ENCODE measurements at places on chromosomes 1 and 21.
A peak's percentile ranks its signal among the peaks of the same experiment; 100 is the strongest.

DNA sequence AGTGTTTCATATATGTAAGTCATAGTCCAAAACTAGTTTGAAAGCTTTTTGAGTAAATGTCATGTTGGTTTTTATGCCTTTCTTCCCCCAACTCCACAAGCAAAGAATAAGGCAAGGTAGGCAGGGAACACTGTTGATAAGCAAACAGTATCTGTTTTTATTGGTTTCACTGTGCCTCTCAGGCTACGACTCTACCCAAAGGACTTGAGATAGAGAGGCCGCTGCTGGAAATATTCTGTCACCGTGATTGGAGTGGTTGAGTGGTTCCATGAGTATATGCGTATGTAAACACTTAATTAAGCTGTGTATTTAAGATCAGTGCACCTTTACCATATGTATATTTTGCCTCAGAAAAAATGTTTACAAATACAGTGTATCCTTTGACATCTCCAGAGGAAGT, 138.1 kb upstream of the KIF26B start:
- DNase-seq: no peak

DNA sequence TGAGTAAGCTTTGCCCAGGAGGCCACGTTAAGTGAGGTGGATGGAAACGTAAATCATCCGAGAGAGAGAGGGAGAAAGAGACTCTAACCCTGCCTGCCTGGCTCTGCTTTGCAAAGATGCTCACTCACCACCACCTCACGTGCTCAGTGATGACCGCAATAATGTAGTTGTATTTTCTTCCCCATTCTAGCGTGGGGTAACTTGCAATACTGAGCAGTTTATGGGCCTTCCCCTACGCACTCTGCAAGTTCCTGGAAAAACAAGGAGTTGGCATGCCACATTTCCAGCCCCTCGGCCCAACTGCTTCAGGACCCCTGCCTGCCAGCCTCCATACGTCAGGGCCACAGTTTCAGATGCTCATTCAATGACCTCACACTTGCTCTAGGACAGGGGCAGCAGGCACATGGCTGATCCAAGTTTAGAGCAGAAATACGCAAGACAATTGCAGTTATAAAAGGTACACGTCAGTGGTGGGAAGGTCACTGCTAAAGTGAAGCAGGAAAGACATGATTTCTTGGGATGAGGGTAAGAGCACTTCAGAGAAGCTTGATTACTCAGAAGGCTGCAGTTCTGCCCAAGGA, 112.5 kb upstream of the RAB4A start:
- DNase-seq: no peak

DNA sequence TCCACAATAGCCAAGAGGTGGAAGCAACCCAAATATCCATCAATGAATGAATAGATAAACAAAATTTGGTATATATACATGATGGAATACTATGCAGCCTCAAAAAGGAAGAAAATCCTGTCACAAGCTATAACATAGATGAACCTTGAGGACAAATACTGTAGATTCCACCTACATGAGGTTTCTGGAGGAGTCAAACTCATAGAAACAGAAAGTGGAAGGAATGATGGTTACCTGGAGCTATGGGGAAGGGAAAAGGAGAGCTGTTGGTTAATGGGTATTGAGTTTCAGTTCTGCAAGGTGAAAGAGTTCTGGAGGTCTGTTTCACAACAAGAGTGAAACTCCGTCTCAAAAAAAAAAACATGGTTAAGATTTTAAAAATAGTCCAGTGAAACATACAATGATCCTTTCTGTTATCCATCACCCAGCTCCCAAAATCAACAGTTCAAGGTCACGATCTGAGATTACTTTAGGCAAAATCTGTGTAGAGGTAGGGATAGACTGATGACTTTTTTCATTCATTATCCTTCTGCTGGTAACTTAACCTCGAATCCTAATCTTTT, 80.8 kb upstream of the HNRNPU start:
- no peak for DNase-seq

DNA sequence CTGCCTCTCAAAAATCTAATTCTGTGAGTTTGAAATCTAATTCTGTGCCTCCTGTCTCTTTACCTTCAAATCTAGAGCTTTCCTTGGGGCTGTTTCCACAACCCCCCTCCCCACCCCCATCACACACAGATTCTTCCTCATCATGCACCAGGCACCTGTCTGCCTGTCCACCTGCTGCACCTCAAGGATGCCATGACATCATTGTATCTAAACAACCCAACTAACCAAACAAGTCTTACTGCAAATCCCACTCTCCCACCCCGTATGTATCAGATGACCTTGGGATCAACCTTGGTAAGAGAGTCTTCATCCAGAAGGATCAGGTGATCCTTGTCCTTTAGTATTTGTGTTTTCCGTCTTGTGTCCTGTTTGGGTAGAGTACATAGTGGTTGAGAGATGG, 102.7 kb upstream of the SIM2 start:
- no peak for DNase-seq

GRCh38 chr1:218588540-218589172, 243.5 kb downstream of the TGFB2 start:
- DNase-seq: no peak

- no peak for DNase-seq
Measured at GRCh38 chr1:155294520-155295182, 6.6 kb downstream of the PKLR start.

DNA sequence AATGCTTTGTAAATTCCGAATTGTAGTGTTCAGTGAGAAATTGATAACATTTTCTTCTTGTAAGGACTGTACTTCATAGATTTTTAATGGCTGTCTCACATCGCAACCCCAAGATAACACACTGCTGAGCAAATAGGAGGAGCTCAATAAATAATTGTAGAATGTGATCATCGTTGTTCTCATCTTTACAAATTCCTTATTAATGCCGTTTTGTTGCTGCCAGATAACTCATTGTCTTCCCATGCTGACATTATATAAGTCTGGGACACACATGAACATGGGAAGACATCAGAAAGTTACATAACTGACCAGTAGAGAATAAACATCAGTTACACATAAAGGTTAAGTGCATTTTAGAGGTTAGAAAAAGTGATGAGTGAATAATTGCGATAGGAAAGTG, 46.4 kb upstream of the TSPAN2 start:
- DNase-seq: no peak

DNA sequence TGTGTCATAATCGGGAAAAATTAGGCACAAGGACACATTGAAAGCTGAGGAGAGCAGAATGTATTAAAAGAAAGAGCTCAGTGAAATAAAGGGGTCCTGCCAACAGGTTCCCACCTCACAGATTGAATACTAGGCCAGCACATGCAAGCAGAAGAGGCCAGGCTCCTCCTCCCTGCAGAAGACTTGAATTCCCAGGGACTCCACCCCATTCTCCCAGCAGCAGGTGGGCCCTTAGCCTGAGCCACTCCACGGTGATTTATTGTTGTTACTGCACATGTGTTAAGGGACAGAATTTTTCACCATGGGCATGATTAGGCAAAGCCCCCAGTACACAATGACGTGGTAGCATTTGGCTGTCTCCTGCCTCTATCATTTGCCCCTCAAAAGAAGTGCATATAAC, 1844.7 kb downstream of the NCAM2 start:
- no peak for DNase-seq

DNA sequence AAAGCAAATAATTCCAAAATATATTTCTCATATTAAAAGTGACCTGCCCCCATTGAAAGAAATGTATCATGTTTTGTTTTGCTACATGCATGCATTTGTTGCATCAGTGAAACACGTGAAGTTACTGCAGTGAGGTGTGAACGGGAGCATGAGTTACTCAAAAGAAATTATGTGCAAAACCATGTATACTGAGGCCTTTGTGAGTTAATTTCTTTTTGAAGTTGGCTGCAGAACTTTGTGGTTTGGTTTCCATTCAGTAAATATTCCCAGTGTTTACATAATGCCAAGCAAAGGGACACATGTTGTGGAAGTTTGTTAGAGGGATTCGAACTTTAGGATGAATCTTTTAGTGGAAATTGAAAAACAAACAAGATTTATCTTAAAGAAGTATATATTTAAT, 619.4 kb upstream of the ADAMTS5 start:
- no peak for DNase-seq

GRCh38 chr1:241836941-241837340, 11.1 kb upstream of the EXO1 start:
- no peak for DNase-seq

GRCh38 chr1:180837020-180837419, 75.7 kb upstream of the KIAA1614 start:
- no peak for DNase-seq

DNA sequence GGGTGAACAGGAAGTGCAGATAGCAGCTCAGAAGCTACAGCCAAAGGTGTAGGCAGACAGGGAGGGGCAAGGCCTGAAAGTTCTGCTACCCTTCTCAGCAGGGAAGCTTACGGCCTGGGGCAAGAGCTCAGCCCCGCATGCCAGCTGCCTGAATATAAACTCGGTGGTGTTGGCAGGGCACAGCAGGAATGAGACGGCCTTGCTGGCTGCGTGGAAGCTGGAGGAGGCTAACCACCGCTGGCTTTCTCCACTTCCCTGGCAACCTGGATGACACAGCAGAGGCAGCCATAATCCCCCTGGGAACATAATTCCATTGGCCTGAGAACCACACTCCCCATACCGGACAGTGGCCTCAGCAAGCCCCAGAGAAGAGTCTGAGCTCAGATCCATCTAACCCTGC, 81.9 kb upstream of the PRRC2C start:
- peak; percentile 81 for DNase-seq

DNA sequence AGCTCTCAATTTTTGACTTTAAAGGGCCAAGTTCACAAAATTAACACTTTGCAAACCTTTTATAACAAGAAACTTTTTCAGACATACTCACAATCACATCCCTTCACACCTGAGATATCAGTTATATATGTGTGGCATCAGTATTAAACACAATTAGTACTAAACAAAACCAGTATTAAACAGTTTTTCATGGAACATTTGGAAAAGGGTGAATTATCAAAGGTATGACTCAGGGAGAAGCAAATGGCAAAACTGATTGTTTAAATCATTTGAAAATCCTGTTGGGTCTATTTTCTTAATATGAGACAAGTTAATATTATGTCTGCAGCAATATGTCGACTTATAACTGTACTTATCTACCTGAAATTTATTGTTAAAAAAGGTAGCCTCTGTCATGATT, 587.3 kb downstream of the NEGR1 start:
- no peak for DNase-seq

GRCh38 chr1:171357179-171357578, 43.2 kb downstream of the FMO4 start:
- DNase-seq: no peak

GRCh38 chr1:57461405-57461804, 37.5 kb upstream of the DAB1 start:
- DNase-seq: no peak

GRCh38 chr1:12143631-12144155, 23.1 kb upstream of the TNFRSF1B start:
- DNase-seq: peak; percentile 98

- peak; percentile 71 for DNase-seq
Measured at GRCh38 chr21:16794950-16795349, 717.9 kb upstream of the CXADR start.

DNA sequence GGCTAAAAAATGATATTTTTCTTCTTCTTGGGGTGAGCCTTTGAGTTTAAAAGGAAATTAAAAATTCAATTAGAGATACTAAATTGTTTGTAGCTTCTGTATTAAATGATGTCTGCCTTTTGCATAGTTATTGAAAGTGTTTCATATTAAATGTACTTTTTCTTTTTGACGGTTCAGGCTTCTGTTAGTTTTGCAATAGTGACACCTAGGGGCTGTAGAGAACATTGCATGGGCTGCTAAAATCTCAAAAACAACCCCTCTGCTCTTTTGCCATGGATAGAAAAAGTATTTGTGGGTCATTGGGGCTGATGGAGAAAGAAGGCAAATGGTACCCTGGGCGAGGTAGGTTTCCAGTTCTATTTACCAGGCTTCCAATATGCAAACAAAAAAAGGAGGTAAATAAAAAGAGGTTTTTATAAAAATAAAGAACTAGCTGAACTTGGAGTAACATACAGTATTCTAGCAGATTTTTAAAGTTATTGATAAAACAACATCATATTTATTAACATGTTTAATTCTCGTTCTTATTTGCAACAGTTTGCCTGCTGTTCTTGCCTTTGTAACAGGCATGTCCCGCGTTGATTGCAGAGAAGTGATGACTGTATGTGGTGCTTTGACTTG, 115.4 kb upstream of the HOOK1 start:
- peak; percentile 59 for DNase-seq

DNA sequence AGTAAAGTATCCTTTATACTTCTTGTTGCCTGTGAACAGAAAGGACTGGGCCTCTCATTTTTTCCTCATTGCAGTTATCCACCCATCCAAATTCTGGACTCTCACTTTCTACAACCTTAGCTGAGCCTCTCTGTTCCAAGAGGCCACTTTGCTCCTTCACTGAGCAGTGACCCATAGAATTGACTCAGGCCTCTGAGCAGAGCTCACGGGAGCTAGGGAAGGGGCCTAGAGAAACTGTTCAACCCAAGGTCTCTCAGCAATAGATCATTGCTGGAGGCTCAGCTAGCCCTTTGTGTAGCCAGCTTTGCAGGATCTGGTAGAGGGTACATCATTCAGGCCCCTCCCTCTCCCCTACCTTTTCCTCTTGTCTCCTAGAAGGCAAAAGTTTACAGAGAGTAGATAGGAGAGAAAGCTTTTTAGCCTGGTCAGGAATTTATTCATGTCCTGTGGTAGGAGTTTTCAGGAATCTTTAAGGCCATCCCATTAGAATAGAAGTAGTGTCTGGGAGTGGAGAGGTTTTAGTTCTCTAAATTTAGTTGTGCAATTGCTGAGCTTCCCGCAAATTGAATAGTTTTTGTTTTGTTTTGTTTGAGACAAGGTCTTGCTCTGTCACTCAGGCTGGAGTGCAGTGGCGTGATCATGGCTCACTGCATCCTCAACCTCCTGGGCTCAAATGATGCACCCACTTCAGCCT, 6.7 kb downstream of the INTS3 start:
- no peak for DNase-seq

- peak; percentile 75 for DNase-seq
Measured at GRCh38 chr1:5745800-5746610, 246.2 kb downstream of the NPHP4 start.

DNA sequence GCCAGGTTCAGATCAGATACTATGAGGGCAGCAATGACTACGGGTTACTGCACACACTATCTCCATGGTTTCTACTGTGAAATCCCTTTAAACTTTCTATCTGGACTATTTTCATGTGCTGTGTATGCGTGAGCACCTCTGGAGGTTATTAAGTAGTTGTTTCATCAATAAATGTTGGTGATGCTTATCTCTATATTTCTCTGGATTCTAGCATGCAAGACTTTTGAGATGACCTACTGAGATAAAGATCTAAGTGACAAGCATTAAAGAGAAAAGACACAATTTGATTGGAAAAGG, 194.0 kb downstream of the NRIP1 start:
- no peak for DNase-seq

- no peak for DNase-seq
Measured at GRCh38 chr1:172283766-172284165, 136.7 kb upstream of the C1orf105 start.

Measured in MCF 10A (cell line).